ENCODE measurements at places on chromosomes 11 and 22.

DNA sequence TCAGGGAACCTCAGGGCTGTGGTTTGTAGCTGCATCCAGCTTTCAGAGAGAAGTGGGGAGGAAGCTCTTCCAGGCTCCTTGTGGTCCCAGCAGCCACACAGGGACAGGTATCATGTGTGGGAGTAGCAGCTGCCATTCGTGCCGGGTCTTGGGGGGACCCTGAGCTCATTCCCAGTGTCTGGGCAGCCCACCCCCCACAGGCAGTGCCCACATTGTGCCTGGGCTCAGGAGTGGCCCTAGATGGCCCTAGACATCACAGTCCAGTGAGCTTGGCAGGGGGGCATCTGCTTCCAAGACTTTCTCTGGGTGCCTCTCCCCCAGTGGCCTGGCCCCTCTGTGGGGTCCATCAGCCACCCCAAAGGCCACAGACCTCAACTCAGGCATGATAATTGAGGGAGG is 619.7 kb downstream of the BRD1 start:
- ATAC-seq, result no peak

GRCh38 chr11:12485328-12485727 is 108.0 kb downstream of the PARVA start:
- ATAC-seq, result peak; percentile 51

DNA sequence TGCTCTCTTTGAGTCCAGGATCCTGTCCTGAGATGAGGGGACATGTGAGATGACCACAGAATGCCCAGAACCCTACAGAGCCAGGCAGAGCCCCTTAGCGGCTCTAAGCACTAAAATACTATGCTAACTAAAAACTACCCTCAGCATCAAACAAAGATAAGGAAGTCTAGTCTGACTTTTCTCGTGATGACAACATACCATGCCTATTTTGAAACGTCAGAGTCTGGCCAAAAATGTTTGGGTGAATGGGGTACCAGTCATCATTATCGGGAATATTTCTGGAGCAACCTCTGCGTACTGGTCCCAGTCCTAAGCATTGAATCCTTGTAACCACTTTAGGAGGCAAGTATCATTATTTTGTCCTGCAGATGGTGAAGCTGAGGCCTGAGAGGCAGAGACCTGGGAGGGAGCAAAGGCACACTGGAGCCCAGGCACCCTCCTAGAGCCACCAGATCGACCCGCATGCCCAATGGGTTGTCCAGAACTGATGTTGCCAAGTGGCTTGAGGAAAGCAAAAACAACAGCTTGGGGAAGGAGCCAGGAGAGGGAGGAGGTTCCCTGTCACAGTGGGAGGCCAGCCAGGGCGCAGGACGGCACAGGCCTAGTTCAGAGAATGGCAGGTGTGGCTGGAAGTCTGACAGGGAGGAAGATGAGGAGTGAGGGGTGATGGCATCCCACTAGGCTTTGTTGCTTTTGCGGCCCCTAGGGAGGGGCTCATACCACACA is 7.2 kb upstream of the OSM start:
- ATAC-seq, result no peak

- ATAC-seq, result peak; percentile 49
These were observed 51.4 kb upstream of the RASD2 start for GRCh38 chr22:35489239-35489638.

- ATAC-seq, result no peak
These were observed 353.8 kb downstream of the DDX10 start for GRCh38 chr11:109018639-109019038.

GRCh38 chr22:25448435-25449051 is 115.9 kb upstream of the GRK3 start:
- ATAC-seq, result peak; percentile 67

DNA sequence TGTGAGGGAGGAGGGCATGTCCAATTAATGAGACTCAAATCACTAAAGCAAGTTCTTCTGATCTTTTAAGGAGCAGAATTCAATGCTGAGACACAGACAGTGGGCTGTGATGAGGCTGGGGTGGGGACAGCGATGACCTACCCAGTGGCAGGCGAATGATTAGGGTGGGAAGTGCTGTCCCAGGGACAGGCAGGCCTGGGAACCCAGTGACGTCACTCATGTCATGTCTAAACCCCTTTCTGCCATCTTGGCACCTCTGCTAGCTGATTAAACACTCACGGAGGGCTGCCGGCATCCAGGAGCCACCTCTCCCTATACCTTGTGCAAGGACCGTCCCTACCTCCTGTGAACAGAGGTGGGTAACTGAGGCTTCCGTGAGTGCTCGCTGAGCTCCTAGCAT is 1235.2 kb downstream of the TBC1D22A start:
- ATAC-seq, result no peak

GRCh38 chr11:47257177-47257516 is 649 bp upstream of the NR1H3 start:
- ATAC-seq, result no peak

GRCh38 chr11:11882539-11882938 is 40.8 kb downstream of the USP47 start:
- ATAC-seq, result no peak

DNA sequence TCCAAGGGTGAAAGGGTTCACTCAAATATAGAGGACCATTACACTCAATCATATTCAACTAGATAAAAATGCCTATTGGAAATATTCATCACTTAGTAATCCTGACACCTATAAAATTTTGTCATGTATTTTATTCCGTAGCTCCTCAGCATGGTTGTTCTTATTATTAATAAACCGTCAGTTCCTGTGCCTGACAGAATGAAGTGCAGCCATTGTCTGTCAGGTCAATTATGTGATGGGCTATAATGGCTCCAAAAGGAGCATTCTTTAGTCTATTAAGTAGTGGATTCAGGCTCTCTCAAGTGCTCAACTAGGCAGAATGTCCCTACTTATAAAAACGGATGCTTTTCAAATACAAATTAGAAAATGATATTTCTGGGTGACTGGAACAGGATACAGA is 916.1 kb upstream of the ANO3 start:
- ATAC-seq, result no peak

GRCh38 chr11:126645186-126645585 is 289.7 kb downstream of the ST3GAL4 start:
- ATAC-seq, result peak; percentile 84

Data from SK-N-SH treated with all-trans-retinoic acid at 6 μM for 48 hours (cell line).